ENCODE measurements at places on chromosomes 5 and 9.

- DNase-seq: no peak
Measured at GRCh38 chr5:88746438-88746882, 136.5 kb downstream of the MEF2C start.

DNA sequence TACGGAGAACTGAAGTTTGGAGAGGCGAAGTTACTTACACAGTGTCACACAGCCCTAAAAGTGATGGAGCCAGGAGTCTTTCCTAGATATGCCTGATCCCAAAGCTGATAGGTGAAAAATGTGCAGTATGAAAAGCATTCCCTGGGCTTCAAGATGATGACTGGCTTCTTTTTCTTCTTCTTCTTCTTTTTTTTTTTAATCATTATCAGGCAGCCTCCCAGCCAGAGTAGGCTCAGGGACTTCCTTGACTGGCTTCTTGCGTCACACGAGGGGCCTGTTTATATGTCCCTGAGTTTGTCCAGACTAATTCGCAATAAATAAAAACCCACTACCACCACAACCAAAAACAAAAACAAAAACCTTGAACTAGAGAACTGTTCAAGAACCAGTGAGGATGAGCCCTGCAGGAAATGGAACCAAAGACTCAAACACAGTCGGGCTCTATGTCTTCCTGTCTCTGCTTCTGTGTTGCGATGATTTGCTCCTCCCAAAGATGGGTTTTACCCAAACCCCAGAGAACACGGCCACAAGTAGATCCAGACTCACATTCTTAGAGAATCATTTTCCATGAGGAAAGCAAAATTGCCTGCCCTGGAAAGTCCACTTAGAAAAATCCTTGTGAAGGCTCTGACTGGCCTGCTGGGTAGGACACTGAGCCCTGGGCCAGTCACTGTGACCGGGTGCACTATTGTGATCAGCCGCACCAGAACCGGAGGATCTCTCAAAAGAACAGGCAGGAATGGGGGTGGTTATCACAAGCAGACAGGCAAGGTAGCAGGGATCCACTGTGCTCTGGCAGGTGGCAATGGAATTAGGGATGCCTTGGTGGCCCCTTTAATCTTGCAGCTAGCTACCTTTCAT is 38.0 kb upstream of the ADAM19 start:
- no peak for DNase-seq

DNA sequence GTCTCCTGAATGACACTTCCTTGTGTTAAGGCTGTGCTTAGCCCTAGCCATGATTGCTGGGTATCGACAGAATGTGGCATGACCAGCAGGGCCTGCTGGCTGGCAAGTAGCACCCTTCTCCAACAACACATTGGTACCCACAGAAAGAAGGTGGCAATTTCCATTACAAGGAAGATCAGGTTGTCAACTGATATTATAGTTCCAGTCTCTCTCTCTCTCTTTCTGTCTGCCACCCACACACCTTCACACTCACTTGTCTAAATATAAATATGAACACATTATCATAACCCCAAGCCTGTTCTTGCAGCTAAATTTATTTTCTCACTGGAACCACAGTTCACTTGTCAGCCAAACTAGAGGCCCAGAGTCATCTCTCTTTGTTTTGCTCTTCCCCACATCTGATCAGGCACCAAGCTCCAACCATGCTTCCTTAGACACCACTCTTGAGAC is 408.1 kb upstream of the PIK3R1 start:
- no peak for DNase-seq

DNA sequence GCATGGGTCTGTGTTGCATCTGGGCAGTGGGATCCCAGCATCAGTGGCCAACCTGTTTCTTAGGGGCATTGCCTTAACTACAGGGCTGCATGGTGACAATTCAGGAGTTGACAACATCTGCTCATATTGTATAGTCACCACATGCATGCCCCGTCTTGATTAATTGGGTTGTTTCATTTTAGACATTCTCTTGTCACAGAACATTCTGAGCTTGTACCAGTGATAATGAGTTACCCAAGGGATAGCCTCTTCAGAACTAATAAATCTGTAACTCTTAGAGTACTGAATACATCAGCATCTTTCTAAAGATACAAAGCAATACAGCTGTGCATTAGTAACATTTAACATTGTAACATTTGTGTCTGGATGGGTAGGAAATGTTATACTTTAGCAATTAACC is 426.5 kb upstream of the CD180 start:
- DNase-seq: no peak

DNA sequence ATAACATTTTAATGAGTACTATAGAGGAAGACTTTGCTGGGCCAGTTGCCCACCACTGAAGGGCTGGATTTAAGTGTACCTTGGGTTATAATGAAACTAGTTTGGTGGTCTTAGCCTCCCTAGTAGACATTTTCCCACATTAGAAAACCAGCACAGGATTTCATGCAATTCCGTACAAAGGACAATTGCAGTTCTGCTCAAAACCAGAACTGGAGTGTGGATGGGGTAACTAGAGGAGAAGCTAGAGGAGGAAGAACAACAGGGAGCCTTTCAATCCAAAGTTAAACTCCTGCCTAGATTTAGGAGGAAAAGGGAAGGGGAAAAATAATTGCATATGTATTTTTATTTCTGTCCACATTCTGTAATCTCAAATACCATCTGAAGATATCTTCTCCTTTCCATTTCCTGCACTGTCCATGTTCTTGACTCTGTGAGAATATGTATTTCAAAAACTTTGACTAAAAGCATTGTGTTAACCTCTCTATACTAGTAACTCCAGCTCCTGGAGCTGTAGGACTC is 97.5 kb upstream of the SSBP2 start:
- no peak for DNase-seq

DNA sequence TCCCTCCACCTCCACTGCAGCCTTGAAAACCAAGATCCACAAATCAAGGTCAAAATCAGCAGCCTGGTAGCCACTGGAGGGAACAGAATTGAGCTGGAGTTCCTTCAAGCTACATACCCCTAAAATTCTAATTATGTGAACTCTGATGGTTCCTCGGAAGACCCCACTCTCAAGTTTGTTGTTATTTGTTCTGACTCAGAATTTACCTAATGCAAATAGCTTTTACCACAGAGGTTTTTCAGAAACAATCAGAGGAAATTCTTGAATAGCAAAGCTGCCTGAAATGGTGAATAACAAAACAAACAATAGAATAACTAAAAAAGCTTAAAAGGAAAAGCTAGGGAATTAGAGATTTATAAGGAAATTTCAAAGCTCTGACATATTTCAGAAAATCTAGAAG is 220.0 kb downstream of the CDH18 start:
- DNase-seq: no peak

- DNase-seq: no peak
Measured at GRCh38 chr5:179953987-179954386, 46.3 kb upstream of the TBC1D9B start.
